ENCODE measurements at places on chromosomes 1 and 21.

- no peak for DNase-seq
Observed at GRCh38 chr1:80003250-80003649, 996.7 kb upstream of the ADGRL4 start.

DNA sequence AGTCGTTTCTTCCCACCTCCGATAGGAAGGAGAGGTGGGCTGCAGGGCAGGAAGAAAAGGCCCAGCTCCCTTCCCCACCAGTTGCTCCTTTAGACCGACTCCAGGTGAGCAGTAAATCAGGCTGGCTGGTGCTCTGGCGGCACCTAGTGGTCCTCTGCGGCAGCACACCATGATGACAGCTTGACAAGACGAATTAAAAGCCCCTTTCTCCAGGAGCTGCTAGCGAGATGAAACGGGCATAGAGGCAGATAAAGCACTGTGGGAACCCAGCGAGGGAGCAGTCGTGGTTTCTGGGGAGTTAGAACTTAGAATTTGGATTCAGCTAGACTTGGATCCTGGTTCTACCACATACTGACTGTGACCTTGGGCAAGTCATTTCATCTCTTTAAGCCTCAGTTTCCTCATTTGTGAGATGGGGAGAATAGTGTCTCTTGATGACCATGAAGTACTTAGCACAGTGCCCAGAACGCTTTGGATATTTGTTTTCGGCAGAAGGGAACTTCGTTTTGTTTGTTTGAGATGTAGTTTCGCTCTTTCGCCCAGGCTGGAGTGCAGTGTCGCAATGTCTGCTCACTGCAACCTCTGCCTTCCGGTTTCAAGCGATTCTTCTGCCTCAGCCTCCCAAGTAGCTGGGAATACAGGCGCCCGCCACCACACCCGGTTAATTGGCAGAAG, 21.8 kb upstream of the COL9A2 start:
- peak; percentile 94 for DNase-seq

GRCh38 chr1:57279909-57280666, 143.8 kb downstream of the DAB1 start:
- no peak for DNase-seq

DNA sequence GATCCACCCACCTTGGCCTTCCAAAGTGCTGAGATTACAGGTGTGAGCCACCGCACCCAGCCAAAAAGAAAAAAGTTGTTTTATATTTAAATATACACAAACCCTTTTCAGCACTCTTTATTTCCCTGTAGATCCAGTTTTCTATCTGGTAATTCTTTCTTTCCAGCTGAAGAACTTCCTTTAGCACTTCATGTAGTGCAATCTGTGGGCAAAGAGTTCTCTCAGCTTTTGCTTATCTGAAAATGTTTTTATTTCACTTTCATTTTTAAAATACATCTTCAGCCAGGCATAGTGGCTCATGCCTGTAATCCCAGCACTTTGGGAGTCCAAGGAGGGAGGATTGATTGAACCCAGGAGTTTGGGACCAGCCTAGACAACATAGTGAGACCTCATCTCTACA, 28.5 kb upstream of the HYI start:
- no peak for DNase-seq

DNA sequence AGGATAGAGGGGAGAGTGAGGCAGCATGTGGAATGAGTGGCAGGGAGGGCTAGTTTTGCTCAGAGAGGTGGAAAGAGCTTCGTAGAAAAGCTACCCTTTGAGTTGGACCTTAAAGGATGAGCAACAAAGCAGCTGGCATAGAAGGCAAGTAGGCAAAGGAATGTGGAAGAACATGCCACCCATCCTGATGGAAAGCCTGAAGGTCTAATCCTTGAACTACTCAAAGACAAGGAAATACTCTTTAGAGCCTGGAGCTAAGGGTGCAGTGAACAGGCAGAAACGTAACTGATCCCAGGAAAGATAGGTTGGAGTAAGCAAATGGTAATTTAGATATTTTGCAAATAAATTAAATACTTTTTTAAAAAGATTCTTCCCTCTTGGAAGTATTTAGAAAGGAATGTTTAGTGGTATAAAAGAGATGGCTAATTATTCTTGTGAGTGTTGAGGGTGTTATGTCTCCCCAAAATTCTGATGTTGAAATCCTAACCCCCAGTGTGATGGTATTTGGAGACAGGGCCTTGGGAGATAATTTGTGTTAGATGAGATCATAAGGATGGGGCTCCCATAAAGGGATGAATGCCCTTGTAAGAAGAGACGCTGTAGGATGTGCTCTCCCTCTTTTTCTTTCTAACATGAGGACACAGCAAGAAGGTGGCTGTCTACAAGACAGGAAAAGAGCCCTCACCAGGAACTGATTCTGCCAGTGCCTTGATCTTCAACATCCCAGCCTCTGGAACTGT, 308.1 kb upstream of the RUNX1 start:
- no peak for DNase-seq

DNA sequence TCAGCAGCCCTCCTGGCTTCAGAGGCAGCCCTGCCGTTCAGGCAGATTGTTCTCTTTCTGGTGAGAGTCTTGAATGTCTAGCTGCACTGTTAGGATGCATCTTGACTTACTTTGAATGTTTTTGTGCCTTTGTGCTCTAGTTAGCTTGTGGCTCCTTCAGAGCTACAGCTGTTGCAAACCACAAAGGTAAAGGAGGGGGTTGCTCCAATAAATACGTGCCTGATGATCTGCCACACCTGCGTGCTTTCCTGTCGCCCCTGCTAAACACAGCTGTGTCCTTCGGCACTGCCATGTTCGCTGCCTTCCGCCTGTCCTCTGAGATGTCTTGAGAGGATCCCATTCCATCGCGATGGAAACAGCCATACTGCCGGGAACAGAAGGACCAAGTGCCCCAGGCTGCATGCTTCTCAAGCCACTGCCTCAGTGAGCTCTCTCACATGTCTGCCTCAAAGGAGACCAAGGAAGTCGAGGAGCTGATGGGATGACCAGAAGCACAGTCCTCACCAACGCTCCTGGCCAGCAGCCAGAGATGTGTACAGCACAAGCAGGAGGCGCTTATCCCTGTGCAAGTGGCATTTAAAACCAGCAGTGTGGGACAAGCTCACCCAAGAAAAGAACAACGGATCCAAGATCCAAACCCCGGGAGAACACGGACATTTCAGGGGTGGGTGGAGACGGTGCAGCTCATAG, 12.0 kb upstream of the SMIM12 start:
- no peak for DNase-seq

- DNase-seq: no peak
Observed at GRCh38 chr1:9770298-9770697, 53.5 kb downstream of the CLSTN1 start.

GRCh38 chr1:52502789-52503188, 50.1 kb downstream of the TUT4 start:
- no peak for DNase-seq

- DNase-seq: peak; percentile 5
Observed at GRCh38 chr21:41432562-41433460, 6.8 kb downstream of the MX1 start.

DNA sequence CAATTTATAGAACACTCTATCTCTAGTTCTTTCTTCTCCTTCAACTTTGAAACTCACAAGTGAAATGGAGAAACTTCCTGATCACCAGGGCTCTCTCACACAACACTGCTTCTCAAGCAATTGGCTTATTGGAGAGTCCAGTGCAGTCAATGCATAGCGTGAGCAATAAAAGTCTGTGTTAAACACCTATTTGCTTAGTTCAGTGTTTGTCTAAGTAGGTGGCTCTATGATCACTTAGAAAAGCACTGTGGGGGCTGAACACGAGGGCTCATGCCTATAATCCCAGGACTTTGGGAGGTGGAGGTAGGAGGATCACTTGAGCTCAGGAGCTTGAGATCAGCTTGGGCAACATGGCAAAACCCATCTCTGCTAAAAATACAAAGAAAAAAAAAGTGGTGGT, 12.2 kb downstream of the CTSS start:
- no peak for DNase-seq

GRCh38 chr1:52947490-52947889, 20.4 kb downstream of the SCP2 start:
- no peak for DNase-seq

DNA sequence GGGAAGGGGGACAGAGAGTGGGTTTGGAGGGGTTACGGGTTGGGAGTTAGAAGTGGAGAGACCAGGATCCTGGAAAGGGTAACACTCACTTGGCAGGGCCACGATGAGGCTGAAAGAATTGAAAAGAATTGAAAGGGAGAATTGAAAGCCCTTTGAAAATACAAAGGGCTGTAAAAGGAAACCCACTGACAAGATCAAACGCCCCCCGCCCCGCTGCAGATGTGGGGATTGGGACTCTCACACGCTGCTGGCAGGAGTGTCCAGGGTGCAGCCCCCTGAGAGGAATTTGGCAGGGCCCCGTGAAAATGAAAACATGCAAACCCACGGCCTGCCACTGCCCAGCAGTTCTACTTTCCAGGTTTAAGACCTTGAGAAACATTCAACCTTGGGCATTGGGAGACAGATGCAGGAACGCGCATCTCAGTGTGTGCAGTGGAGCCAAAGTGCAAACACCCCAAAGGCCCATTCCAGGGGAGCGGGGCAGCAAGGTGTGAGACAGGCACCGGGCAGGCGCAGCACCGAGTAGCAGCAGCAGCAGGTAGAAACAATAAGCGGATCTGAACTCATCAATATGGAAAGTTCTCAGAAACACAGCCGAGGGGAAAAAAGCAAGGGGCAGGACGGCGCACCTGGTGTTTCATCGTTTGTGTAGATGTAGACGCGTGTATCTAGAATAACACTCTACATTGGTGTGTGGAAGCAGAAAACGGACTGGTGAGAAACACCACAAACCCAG, 8.3 kb upstream of the TNFRSF1B start:
- DNase-seq: no peak

- DNase-seq: no peak
Observed at GRCh38 chr1:162080472-162081015, 11.1 kb downstream of the NOS1AP start.

- no peak for DNase-seq
Observed at GRCh38 chr1:106584676-106585075, 471.8 kb upstream of the PRMT6 start.

- no peak for DNase-seq
Observed at GRCh38 chr1:235643837-235644692, 5.5 kb downstream of the GNG4 start.

DNA sequence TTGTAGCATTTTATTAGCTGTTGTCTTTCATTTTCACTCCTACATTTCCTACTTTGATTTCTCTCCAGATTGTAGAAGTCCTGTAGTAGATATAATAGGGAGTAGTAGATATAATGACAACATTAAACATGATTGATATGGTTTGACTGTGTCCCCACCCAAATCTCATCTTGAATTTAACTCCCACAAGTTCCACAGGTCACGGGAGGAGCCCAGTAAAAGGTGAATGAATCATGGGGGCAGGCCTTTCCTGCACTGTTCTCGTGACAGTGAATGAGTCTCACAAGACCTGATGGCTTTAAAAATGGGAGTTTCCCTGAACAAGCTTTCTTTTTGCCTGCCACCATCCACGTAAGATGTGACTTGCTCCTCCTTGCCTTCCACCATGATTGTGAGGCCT, 7.5 kb upstream of the PRDX6 start:
- DNase-seq: no peak

GRCh38 chr1:243851257-243851756, 1.3 kb upstream of the AKT3 start:
- DNase-seq: peak; percentile 4

- DNase-seq: peak; percentile 19
Observed at GRCh38 chr21:34243562-34243961, 120.2 kb upstream of the KCNE2 start.

DNA sequence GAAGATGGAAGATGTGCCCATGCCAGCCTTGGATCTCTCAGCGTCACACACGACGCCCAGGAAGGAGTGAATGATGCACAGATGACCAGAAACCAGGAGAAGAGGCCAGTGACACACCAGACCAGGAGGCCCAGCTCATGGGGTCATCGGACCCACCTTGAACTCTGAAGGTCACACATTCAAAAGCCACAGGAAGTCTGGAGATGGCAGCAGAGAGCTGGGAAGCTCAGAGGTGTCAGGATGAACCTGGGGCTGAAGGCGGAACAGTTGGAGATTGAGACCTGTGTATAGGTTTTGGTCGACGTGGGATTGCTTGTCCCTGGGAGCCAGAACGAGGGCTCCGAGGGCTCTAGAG, 43.6 kb downstream of the SLC19A1 start:
- DNase-seq: no peak

DNA sequence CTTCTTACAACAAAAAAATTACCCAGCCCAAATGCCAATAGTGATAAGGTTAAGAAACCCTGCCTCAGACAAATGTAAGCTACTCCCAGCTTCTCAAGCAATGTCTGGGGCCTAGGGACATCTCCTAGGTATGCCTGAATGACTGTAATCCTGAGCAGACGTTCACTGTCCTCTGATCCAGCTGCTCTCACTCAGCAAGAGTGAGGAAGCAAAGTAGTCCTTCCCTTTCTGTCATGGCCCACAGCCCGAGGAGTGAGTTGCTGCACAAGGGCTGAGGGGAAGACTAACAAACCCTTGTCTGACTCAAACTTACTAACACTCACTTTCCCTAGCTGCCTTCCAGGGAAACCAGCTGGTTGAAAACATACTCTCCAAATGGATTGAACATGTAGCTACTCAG, 124.9 kb upstream of the TNFSF4 start:
- no peak for DNase-seq

DNA sequence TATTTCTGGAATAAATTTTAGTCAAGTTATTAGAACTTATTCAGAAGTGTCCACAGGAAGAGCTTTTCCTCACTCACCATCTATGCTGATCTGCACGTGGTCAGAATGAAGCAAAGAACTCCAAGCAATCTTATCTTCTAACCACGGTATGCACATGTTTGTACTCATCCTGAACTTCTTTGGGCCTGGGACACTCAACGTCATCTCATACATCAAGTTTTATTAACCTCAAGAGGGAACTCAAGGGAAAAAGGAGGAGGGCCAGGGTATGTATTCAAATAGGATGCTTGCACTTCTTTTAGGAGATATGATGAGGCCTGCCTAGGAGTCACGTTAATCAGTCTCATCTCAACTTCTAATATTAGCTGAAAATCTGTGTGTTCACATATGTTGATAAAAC, 142.5 kb downstream of the C1orf94 start:
- no peak for DNase-seq

DNA sequence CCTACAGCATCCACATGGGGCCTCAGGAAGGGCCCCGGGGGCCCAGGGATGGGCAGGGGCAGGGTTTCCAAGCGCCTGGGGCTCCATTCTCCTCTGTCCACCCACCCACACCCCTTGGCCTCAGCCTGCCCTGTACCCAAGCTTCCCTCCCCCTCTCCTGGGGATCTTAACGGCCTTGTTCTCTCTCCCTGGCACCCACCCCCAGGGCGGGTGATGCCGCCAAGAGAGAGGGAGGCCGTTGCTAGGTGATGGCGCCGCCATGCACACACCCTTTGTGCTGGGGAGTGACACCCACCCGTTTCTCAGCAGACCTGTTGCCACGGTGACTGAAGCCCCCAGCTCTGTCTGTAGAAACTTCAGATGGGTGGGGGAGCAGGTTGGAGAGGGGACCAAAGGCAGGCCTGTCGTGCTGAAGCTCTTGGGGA, 7.6 kb downstream of the GPR37L1 start:
- DNase-seq: no peak

- no peak for DNase-seq
Observed at GRCh38 chr1:69438056-69438795, 129.5 kb upstream of the LRRC7 start.

- DNase-seq: no peak
Observed at GRCh38 chr1:222167111-222167510, 380.8 kb downstream of the HHIPL2 start.
